Activated CD4-positive, alpha-beta T cell treated with anti-CD3 and anti-CD28 coated beads, Interleukin-2, amount 10 ng/mL, durations not matched to agents 7 days and 5 days (primary cell): ENCODE measurements at places on chromosomes 11 and 22. TPM values are rescaled to one million over a fixed set of nuclear protein-coding genes. Genes with fewer than 3 reads are reported as not detected.

DNA sequence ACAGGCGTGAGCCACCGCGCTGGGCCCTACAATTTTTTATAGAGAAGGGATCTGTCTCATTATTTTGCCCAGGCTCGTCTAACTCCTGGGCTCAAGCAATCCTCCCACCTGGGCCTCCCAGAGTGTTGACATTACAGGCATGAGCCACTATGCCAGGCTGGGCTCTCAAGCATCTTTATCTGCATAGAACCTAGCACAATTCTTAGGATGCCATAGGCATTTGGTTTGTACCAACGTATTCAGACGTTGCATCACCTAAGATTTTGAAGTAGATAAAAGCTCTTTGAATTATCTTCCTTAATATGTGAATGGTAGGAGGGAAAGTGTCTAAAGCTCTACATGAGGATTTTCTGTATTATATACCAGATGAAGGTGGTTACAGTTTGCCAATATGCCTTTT, 30.5 kb downstream of the RTN3 start:
- DNase-seq: no peak

DNA sequence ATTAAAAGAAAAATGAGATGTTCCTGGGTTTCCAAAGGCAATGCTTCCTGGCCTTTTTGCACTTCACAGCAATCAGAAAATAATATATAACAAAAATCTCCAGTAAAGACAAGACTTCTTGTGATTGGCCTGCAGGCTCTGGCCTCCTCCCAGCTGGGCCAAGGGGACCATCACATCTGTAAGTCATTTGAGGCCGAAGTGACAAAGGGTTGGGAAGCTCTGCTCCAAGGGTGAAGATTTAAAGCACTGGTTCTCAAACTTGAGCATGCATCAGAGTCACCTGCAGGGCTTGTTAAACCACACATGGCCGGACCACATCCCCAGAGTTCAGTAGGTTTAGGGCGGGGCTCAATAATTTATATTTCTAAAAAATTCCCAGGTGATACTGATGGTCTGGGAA, 32.1 kb downstream of the ARFGAP2 start:
- DNase-seq: no peak

Gene OR51I1
- total RNA-seq: not detected

Gene TSPAN32
- 98.9 TPM for total RNA-seq

Gene RASSF7
- 30.7 TPM for total RNA-seq
